ENCODE measurements at places on chromosomes 16 and 17. TPM values are rescaled to one million over a fixed set of nuclear protein-coding genes. Genes with fewer than 3 reads are reported as not detected.

- no peak for DNase-seq
Observed at GRCh38 chr17:34710226-34710625, 130.8 kb downstream of the TMEM132E start.

GRCh38 chr16:73083271-73083670 is 35.3 kb upstream of the ZFHX3 start:
- no peak for DNase-seq

GRCh38 chr17:83190601-83191387 is 111.4 kb downstream of the METRNL start:
- DNase-seq, result no peak

DNA sequence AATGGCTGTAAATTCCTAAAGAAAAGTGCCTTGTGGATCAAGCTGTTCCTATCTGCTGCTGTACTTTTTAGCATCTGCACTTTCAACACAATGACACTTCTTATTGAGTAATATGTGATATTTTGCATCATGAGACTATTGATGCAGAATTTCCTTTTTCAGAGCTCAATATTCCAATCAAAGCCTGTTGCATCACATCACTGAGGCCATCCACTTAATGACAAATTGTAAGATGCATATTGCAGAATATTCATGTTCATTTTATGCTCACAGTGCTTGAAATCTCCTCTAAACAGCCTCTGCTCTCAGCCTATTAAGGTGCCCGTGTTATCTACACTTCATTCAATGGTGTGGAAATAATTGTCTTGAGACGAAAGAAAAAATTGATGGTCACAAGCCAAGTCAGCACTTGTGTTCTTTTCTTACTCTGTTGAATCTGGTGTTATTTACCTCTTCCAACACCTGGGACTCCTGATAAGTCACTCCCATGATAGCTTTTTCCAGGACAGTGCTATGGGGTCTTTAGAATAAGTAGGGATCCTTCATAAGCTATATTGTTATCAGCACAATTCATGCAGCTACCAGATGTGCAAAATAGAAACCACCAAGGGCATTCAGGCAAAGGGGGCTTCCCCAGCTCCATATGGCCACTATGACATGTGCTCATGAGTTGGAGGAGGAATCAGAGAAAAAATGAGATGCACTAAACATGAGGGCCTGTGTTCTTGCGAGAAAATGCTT is 9.3 kb upstream of the SKAP1 start:
- no peak for DNase-seq

GRCh38 chr16:19804538-19805323 is 79.9 kb downstream of the GPRC5B start:
- no peak for DNase-seq

GRCh38 chr16:83900571-83900970 is 1.7 kb downstream of the MLYCD start:
- no peak for DNase-seq

DNA sequence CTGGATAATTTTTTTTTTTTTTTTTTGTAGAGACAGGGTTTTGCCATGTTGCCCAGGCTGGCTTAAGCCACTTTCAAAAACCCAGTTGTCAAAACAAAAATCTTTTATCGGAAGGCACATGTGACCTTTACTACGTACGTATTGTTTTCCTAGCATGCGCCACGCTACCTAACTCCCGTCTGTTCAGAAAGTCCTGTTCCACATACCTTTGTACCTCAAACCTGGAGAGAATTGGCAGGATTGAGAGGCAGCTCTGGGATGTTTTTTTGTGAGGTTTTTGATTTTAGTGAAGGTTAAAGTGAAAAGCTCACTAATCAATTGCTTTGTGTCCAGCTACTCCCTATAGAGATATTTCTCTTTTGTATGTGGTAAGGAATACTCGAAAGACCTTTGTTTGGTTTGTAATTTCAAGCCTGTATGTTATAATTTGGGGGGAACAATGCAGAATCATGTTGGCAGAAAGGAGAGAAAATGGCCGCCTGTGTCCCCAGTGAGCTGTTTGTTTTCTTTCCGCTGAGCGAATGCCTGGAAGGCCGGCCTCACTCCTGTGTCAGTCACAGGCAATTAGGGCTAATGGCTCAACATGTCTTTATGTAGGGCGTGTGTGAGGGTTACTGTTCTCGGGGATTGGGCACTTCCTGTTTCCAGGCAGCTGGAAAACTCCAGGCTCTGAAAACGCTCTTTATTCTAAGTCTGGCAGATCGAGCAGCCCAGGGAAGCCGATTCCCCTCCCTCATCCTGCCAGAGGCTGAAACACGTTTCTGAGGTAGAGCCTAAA is 60.8 kb upstream of the CLEC18A start:
- no peak for DNase-seq

DNA sequence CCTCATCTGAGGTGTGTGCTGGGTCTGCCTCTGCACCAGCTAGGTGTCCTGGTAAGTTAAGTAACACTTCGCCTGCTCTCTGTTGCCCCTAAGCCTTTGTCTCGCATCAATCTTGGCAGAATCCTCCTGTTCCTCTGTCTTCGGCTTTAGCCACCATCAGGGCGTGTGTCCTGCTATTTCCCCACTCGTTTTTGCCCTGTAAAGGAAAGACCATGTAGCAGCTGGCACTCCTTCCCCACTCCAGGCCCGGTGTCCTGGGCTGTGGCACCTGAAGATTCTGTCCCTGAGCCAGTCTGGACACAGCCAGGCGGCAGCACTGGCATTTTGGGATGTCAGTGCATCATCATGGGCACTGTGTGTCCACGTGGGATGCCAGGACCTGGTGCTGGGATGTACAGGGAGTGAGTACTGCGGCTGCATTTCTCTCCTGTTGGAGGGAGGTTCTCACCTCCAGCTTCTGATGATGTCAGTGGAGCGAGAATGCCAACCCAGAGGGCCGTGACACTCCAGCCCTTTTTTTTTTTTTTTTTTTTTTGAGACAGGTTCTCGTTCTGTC is 26.2 kb upstream of the FOXK2 start:
- DNase-seq, result no peak

- no peak for DNase-seq
Observed at GRCh38 chr17:69854225-69854780, 220.7 kb upstream of the KCNJ16 start.

GRCh38 chr16:23768581-23768980 is 13.8 kb downstream of the CHP2 start:
- no peak for DNase-seq

DNA sequence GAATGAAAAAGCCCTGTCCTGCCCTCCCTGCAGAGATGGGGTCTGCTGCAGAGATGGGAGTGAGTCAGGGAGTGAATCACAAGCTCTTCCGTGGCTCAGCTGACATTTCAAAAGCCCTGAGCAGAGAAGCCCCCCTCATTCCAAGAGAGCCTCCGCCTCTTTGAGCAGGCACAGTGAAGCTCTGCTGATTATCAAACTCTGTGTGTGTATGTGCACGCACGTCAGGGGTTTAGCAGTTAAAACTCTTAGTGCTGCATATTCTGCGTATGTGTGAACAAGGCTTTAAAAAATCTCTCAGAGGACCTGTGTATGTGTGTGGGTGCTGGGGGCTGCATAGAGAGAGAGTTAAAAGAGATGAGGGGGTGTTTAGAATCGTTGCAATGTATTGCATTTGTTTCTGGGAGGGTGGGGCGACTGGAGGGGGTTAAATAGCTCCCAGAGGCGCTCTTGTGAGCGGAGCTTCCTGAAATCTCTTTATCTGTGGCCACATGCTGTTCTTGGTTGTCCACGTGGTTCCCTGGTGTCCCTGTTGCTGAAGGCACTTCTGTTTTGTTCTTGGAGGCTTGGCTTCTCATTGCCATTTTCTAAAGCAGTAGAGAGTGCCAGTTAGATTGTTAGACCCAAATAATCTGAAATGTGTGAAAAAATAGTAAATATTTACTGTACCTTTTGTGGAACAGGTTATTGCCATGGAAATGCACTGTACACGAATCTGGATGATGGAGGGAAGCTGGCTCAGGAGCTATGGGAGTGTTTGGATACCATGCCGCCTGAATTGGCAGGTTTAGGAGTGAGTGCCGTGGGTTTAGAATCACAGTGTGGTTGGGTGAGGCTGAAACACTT is 116.6 kb downstream of the PRKCB start:
- no peak for DNase-seq

GRCh38 chr17:55546991-55547664 is 35.9 kb upstream of the SMIM36 start:
- no peak for DNase-seq

DNA sequence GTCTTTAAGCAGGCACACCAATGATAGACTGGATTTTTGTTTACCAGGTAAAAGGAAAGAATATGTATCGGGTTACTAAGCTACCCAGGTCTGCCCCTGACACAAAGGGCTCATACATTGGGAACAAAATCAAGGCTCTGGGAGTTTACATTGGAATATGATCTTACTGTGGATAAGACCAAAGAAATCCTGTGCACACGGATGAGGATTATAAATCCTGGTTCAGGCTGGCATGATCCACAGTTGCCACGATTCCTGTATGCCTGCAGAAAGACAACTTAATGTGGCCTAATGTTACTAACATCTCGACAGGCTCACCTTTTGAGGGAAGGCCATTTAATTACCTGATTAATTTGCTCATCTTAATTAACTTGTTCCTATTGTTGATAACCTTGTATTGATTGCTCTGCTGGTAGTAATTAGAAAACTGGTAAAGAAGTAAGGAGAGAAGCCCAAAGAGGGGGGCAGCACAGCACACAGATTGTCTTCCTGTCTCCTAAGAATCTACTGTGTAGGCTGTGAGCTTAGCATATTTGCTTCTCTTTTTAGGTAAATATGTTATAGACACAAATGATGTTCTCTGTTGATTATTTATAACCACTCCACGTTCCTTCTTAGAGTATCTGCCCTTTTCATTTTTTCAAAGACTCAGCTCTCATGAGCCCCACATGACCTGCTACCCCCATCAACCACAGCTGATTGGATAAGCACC is 51.0 kb upstream of the TOX3 start:
- DNase-seq, result no peak

DNA sequence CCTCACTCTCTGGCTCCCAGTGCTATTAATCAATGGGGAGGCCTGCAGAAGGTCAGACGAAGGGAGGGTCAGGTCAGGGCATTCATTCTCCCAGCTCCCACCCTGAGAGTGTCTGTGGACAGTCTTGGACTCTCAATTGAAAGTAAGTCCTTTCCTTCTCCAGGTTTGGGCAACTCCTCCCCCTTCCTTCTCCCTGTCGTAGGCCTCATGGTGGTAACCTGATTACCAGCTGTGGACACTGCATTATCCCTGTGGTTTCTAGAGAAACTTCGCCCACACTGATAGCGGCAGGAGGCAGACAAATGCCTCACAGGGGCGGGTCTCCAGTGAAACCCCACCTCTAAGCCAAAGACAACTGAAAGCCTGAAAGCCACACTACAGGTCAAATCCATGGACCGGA is 57.7 kb upstream of the SLC25A19 start:
- DNase-seq, result no peak

- no peak for DNase-seq
Observed at GRCh38 chr16:77509796-77510195, 75.0 kb upstream of the ADAMTS18 start.

DNA sequence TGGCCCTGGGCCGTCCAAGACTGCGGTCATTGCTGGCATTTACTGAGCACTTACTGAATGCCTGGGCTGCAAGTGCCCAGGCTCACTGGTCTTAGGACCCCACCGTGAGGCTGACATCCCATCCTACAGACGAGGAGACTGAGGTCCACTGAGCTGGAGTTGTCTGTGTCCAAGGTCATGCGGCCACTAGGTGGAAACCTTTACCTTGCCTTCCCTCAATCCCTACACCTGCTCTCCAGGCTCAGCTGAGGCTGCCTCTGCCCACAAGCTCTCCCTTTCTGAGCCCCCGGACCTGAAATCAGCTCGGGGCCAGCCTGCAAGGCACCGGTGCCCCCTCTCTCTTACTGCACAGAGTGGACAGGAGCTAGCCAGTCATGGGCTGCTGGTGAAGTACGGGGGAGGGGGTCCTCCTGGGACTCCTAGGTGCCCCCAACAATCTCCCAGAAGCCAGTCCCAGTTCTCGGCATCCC is 1.5 kb downstream of the CASKIN1 start:
- DNase-seq, result no peak

DNA sequence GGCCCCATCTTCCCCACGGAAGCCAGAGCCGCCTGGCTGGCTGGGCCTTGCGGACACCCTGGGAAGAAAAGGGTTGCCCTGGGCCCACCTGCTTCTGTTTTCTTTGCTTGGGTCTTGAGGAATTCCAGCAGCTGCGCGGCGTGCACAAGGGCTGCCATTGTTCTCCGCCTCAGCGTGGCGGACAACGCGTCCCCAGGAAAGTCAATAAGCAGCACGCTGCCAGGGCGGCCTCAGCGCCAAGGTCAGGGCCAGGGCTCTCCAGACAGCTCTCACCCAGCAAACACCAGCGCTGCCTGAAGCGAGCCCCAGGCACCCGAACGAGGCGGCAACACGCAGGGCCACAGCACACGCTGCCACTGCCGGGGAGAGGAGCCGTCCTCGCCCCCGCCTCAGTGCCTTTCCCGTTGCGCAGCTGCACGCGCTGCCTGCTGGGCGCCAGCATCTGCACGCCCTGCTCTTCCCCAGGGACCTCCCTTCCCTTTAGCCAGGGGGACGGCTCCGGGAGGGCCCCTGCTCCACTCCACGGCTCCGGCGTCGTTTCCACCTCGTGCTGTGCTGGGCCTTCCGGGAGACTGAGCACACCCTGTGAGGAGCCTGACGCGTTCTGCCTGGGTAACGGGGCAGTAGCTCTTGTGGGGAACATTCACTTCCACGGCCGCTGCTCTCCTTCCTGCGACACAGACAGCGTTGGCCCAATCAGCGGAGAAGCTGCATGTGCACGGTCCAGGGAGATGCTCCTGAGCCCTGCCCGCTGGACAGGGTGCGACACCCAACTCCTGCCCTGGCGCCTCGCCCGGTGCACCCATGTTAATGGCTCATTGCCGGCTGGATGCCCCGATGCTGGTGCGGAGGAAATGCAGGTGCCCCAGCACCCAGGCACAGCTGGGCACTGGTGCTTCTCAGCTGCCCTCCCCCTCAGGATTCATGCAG is 57.8 kb downstream of the LMF1 start:
- DNase-seq, result no peak

Gene KRT31
- total RNA-seq, result 0.79 TPM

Gene CLEC18C
- total RNA-seq, result 0.11 TPM

Gene OSBPL7
- 4.6 TPM for total RNA-seq

Gene SYNRG
- 24.2 TPM for total RNA-seq

Gene ST6GALNAC2
- 15.2 TPM for total RNA-seq

Gene MED13
- 39.5 TPM for total RNA-seq

Gene CCL4L2
- 1.6 TPM for total RNA-seq
